Activated CD4-positive, CD25-positive, alpha-beta regulatory T cell (primary cell): ENCODE measurements at places on chromosomes 5 and 9.

DNA sequence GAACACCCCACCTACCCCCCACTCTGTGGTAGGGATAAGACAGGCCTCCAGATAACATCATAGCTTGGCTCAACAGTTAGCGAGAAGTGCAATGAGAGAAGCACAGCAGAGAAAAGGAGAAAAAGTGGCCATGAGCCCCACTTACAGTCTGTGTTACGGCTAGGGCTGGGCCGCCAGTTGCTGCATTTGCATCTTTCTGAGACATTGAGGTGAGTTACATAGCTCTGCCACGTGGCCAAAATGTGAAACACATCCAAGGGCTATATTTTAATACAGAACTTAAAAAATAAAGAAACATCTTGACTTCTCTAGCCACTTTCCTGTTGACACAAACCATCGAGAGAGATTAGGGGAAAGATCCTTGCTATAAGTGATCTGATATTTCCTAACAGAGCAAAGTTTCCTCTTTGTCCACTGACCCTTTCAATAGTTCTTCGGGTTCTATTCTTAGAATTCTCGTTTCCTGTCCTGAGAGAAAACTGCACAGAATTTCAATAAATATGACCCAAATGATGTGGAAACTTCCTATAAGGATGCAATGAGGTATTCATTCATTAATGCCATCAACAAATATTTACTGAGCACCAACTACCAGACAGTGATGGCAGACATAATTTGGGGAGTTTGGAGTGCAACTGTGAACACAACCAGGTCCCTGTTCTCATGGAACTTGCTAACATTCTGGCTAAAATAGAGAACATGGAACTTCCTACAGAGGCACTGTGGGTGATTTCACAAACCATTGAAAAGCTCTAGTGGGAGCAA is 3.2 kb upstream of the TLE4 start:
- DNase-seq: no peak

- no peak for DNase-seq
These were observed 4.4 kb downstream of the NDST1 start for GRCh38 chr5:150512368-150512747.

GRCh38 chr9:89676281-89676680 is 71.5 kb downstream of the GADD45G start:
- DNase-seq: no peak

- no peak for DNase-seq
These were observed 167.5 kb upstream of the CLINT1 start for GRCh38 chr5:158026304-158027031.

DNA sequence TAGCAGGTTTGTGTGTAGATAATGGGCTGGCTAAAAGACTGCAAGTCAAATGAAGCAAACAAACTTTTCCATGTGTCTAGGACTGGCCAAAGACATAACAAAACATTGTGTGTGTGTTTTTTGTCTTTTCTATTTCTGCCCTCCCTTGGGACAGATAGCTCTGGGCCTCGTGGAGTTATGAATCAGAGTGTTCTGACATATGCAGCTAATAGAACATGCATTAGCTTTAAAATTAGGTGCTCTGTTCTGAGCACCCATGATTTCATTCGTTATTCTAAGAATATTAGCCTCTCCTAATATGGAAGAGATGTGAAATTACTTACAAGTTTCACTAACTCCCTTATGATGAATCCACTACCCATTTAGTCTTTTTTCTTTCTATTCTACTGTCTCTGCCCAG is 367.3 kb upstream of the PAPPA start:
- DNase-seq: no peak

DNA sequence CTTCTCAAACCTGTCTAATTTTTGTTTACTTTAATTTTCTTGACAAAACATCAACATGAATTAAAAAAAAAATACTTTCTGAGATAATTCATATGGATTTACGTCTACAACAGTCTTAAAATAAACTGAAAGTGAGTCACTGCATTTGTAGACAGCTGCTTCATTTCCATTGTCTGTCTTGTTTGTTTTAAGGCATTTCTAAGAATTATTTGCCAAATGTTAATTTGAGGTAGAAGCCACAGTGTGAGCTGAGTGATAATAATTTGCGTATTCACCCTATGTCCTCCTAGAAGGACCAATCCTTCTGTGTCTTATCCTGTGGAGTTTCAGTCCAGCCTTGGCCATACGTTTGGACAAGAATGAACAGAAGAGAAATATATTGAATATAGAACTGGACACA is 174.5 kb downstream of the CFAP90 start:
- no peak for DNase-seq

DNA sequence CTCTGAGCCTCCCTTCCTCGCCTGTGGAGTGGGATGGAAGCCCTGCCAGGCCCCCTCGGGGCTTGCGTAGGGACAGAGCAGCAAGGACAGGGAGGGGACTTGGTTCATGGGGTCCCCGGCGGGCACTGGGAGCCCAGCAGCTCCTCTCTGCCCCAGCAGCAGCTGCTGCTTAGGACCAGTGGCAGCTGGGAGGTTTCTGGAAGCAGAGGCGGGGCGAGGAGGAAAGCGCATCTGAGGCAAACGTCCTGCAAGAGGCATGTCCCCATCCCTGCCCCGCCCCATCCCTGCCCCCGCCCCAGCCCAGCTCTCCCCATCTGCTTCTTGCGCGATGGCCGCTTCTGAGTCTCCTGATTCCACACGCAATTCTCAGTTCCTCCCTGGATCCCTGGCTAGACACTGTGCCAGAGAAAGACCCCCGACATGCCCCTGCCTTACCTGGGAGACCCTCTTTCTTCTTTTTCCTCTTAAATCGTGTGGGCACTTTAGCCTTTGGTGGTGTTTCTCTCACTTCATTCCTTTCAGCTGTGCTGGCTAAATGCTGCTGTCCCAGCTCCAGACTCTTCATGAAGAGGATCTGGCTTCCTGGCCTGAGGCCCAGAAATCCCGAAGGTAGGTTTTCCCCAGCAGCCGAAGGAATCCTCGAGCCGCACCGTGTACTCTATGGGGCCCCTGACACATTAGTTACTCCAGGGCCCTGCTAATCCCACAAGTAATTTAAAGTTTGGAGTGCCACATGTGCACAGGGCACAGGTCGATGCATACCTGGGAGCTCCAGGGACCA is 4.4 kb upstream of the OR2S2 start:
- DNase-seq: no peak

GRCh38 chr9:96064826-96065481 is 189.5 kb downstream of the ERCC6L2 start:
- DNase-seq: no peak

DNA sequence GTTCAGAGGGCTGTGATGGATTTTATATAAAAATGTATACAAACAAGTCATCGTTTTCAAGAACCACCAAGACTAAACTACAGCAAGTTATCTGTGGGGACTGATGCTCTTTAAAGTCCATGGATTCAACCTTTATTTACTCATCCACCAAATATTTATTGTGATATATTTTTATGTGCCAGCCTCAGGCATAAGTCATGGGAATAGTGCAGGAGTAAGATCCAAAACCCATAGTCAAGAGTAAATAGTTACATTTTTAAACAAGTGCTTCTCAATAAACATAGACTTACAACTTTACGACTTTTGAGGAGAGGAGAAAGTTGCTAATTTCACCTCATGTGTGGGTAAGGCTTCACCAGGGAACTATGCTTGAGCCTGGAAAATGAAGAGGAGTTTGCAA is 24.6 kb downstream of the MACIR start:
- no peak for DNase-seq

- DNase-seq: no peak
These were observed 5.3 kb downstream of the SPEF2 start for GRCh38 chr5:35622974-35623373.

DNA sequence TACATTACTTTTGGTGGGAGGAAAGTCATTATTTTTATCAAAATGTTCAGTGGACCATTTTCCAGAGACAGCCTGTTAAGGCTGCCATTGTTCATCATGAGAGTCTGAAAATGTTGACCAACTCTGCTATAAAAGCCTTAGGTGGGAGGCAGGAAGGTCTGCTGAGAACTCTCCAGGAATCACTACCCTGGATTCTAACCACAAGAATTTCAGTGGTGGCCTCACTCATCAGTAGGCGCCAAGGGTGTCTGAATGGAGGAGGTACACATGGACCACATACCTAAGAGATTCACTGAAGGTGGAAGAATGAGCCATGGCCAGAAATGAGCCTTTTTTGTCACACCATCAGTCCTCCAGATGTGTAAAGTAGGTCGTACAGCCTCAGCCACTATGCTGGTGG is 21.0 kb upstream of the TLX3 start:
- DNase-seq: no peak

- DNase-seq: no peak
These were observed 34.3 kb downstream of the ROR2 start for GRCh38 chr9:91915524-91916263.

GRCh38 chr9:95857124-95857523 is 18.4 kb upstream of the ERCC6L2 start:
- no peak for DNase-seq

DNA sequence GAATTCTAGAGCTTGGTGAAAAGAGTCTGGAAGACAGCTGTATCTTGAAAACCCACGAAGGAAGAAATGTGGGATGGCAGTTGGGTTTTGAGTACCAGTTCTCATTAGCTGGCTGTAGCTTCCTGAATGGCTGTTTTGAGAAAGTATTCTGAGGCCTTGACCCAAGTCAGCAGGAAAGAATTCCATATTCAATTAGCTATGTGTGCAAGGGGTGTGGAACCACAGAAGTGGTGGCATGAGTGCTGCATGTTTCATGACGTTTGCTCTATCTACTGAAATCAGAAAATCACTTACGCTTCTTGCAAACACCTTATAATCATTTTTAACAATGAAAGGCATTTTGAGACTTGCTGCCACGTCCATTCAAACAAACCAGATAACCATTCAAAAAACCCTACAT is 69.1 kb downstream of the TRPM3 start:
- no peak for DNase-seq

DNA sequence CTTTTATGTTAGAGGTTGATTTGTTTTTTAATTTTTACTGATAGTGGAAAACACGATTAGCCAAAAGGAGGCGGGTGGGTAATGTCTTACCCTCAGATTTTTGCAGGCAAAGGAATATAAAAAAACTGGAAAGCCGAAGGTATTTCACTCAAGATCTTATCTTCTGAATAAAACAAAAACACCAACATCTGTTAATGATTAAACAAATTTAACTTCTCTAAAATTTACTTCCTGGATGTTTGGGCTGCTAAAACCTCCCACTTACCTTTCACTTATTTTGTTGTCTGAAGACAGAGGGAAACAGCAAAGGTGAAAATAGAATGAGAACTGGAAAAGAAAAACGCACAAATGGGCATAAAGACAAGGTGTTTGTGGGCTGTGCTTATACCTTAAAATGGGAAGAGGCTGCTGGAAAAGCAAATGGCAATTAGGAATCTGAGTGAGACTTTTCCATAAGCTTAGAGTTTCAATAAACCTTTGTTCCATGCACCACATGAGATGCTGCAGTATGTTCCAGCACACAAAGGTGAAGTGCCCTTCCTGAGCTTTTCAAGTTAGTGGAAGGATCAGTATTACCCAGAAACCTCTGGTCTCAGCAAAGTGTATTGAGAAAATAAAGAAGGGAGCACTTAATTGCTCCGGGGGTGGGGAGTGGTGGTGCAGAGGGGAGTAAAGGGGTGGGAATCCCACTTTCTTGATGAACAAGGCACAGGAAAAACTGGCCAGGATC is 298.3 kb downstream of the BNC2 start:
- DNase-seq: no peak
